Amygdala (tissue), 56 donors: ENCODE measurements at places on chromosomes 3 and 15.

DNA sequence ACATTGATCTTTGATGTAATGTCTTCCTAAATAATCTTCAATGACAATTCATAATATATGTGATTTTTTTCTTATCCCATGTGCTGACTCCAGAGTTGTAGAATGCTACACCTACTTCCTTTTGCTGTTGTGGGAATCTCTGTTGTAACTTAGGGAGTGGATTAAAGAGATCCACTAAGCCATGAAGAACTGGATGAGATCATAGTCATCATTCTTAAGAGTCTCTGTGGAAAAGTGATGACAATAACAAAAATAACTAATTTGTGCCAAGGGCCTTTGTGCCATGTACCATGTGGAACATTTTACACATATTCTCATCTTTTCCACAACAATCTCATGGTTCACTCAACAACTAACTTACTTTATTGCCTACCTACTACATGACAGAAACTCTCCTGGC, 162.9 kb upstream of the PDZRN3 start:
- DNase-seq = no peak

GRCh38 chr15:60057554-60057953, 53.4 kb downstream of the FOXB1 start:
- DNase-seq = no peak

DNA sequence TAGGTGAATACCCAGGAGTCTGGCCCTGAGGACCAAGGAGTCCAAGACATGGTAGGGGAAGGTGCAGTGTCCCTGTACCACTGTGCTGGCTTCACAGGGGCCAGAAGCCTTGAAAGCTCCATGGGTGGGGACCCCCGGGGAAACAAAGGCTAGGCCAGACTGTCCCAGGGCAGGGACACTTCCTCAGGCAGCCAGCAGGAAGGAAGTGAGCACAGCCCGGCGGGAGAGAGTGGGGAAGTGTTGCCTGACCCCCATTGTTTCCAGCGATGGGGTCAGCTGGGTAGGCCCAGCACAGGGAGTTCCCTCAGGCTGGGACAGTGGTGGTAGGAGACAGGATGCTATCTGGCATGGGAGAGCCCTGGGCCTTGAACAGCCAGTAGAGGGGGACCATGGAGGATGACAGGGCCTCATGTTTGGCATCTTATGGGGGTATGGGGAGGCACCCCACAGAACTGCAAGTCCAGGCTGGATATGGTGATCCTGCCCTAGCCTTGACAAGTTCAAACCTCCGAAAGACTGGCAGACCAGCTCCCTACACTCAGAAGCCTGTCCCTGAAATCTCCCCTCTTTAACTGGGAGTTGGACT, 1.2 kb upstream of the HYAL2 start:
- DNase-seq = no peak

DNA sequence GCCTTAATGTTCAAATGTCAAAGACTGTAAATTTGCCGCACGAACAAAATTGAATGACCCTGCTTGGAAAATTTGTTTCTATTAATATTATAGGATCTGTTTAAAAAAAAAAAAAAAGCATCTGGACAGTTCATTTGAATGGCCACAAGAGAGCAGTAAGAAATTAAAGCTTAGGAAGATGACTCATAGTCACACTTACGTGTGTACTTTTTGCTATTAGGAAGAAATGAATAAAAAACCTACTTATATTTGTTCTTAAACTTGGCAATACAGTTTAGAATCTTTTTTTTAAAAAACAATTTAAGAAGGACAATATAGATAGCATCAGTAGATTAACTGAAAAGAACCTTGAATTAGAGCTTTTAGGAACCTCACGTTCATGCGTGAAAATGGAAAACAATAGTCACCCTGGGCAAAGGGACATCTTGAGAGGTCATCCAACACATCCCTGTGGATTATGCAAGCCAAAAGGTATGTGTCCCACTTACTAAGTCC, 621.8 kb downstream of the MECOM start:
- no peak for DNase-seq

- DNase-seq = no peak
Measured at GRCh38 chr15:40932649-40933516, 3.7 kb downstream of the DLL4 start.

DNA sequence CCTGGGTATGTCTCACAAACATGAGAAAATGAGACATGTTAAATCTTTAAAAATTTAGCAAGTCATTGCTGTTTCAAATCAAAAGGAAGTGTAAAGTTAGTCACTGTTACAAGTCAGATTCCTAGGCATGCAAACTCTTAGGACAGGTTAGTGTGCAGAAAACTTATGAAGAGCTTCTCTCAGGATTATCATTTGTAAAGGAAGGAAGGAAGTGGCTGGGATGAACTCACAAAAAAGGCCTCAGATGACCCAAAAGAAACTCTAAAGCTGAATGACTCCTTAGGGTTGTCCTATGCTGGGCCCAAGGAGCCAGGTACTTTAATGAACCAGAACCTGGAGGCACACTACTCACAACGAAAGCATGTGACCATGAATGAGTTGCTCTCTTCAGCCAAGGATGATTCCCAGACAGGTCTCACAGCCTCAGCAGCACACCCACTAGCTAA, 25.0 kb downstream of the MSL2 start:
- DNase-seq = no peak

- DNase-seq = no peak
Measured at GRCh38 chr3:52205727-52206372, 7.9 kb downstream of the ALAS1 start.

- no peak for DNase-seq
Measured at GRCh38 chr15:66771351-66771650, 69.3 kb downstream of the SMAD6 start.

DNA sequence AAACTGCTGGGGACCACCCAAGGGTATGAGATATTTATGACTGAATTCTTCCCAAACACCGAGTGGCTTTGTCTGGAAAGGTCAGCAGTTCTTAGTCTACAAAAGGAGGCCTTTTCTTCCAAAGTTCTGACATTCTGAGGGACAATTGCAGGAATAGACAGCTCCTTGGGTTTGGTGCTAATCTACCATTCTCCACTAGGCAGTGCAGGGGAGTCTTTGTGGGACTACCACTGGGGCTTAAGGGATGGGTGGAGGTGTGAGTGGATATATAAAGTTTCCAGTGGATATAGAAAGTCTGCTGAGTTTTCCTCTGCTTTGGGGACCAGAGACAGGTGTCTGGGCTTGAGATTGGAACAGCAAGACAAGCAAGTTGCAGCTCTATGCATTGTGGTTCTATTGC, 62.7 kb downstream of the EXOG start:
- no peak for DNase-seq

DNA sequence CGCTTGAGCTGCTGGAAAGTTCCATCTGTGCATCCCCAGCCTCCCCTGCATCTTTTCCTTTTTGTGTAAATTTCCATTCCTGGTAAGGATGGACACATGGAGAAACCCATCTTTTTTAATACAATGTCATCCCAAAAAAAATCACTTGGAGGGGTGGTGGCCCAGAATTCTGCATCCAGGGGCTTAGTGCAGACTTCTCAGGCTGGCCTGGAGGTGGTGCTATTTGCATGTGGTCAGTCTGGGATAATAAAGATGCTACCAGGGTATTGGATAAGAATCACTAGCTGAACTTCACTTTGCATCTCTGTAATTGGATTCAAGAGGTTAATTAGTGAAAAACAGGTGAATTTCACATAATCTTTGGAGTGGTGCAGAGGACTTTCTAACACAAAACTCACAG, 1.8 kb upstream of the ZSCAN2 start:
- no peak for DNase-seq

- DNase-seq = no peak
Measured at GRCh38 chr3:8500319-8500988, 1.2 kb upstream of the LMCD1 start.

- DNase-seq = no peak
Measured at GRCh38 chr15:77179541-77179998, 108.7 kb upstream of the TSPAN3 start.

- no peak for DNase-seq
Measured at GRCh38 chr3:32817558-32818228, at the start of gene TRIM71. Gene TRIM71 (plus strand): TSS chr3:32817997. CDS start chr3:32818081, 84 bp downstream.

DNA sequence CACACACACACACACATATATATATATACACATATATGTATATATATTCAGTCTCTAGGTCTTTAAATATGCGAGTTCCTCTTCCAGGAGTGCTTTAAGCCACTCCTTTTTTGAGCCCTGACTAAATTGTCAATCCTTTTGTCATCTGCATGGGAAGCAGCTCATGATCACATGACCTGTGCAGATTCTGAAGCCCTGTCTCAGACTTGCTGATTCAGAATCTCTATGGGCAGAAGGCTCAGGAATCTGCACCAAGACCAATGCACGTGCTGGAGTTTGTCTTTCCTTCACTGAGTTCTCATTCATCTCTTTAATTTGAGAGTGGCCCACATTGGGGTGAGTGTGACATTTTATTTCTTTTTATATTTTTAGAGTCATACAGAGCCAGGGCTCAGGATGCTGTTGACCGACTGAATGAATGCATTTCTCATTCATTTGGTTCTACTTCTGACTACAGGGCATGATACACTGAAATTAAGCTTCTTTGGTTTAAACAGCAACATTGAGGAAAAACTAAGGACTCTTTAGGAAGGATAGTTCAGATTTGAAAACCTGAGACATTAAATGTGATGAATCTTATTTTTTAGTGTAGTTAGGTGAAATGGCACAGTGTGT, 307.5 kb downstream of the EDEM1 start:
- no peak for DNase-seq

- DNase-seq = no peak
Measured at GRCh38 chr3:11541321-11542303, 102.1 kb downstream of the VGLL4 start.

- DNase-seq = peak; percentile 23
Measured at GRCh38 chr15:89003865-89004725, 84.2 kb upstream of the ABHD2 start.

DNA sequence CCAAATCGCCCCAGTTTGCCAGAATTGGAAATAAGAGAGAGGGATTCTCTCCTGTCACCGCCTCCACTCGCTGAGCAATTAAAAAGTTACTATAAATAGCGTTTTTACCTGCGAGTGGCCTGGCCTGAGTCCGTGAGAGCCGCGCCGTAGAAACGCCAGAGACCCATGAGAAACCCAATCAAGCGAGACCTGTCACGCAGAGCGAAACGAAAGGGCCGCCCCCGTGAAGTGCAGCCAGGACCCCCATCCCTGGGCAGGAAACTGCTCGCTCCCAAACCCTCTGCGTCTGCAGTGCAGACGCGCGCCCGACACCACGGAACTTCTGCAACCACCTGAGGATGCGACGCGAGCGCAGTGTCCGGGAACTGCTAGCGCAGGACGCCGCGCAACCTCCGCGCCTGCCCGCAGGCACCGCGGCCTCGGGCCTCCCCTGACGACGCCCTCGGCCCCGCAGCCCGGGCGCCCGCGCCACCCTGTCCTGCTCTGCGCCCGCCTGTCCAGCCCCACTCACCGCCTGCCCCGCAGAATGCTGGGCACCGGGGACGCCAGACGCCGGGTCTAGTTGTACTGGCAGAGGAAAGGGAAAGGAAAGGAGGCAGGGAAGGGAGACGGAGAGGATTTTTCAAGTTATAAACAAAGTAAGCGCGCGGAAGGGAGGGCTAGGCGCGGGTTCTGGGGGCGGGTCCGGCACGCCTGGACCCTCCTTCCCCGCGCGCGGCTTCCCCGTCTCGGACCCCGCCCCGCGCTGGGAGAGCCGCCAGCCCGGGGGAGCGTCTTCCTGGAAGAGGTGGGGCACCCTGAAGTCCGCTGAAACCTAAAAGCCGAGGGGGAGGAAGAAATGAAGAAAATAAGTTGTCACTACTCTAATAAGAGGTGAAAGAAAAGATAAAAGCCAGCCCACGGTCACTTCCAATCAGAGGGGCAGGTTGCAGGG, at the start of gene PLSCR4:
Gene PLSCR4, minus strand, starts transcription at position 657 of the 934 bp plus-strand sequence. CDS start 29,034 bp downstream, outside the sequence.
- peak; percentile 46 for DNase-seq

GRCh38 chr3:53114412-53115074, 15.7 kb downstream of the RFT1 start:
- DNase-seq = no peak

- DNase-seq = no peak
Measured at GRCh38 chr15:38992506-38992905, 427.9 kb upstream of the RASGRP1 start.

- no peak for DNase-seq
Measured at GRCh38 chr3:67907735-67908134, 253.3 kb upstream of the SUCLG2 start.

DNA sequence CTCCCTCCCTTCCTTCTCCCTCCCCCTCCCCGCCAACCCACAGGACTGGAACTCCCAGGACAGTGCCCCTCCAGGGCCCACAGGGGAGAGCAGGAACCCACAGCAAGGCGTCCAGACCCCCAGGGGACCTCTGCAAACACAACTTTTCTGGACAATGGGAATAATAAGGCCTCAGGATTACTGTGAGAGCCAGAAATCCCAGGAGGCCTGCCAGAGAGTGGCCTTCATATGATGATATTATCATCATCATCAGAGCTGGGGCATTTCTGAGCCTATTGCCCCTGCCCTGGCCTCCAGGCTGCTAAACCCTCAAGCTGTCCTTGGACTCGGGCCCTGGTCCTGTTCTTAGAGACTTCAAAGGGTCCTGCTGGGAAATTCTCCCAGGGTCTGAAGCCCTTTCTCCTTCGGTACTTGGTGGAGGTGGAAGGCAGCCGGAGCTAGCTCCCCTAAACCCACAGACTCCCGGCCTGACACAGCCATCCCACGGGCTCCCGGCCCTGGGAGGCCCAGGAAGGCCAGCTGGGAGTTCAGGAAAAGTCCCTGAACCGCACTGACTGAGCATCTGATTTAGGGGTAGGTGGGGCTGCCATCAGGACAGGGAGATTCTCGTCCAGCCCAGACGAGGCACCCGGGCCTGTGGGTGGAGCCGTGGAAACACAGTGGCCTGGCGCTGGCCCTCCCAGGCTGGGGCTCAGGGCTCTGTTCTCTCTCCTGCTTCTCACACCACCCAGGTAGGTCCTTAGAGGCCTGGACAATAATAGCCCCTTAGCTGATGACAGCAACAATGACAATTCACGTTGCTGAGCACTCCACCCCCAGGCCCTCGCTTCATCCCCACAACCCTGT, 4.9 kb downstream of the CALML4 start:
- DNase-seq = no peak

GRCh38 chr15:77148191-77148590, 77.3 kb upstream of the TSPAN3 start:
- DNase-seq = no peak

GRCh38 chr3:155815030-155815545, 9.0 kb upstream of the C3orf33 start:
- DNase-seq = no peak

DNA sequence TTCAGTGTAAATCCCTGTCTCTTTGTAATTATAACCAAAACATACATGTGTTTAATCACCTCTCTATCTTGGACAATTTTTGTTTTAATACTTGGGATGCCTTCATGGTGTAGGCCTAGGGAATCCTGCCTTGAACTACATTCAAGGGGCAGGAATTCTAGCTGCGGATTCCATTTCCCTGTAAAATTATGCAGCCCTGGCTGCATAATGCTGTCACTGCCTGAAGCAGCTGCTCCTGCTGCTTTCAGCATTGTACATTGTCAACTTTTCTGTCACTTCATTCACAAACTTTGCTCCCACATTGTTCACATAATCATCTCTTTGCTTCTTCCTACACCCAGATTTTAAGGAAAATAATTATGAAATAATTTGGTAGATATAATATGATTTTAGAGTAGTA, 638.7 kb downstream of the RBMS3 start:
- DNase-seq = no peak

DNA sequence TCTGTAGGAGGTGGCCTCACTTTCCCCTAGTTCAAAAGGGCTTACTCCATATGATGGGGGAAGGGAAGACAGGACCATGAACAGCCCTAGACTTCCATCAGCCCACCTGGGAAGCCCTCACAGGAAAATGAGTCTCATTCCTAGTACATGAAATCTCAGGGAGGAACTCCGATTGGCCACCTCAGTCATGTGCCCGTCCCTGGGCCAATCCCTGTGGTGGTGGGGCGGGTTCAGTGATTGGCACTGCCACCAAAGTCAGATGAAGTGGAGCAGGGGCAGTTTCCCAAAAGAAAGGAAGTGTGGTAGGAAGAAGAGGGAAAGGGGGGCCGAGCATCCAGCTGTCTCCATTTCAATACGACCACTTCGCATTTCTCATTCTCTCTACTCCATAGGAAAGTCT, 25.9 kb upstream of the GP9 start:
- DNase-seq = no peak
